ENCODE measurements at places on chromosomes 13 and 19. TPM values are rescaled to one million over a fixed set of nuclear protein-coding genes. Genes with fewer than 3 reads are reported as not detected.

DNA sequence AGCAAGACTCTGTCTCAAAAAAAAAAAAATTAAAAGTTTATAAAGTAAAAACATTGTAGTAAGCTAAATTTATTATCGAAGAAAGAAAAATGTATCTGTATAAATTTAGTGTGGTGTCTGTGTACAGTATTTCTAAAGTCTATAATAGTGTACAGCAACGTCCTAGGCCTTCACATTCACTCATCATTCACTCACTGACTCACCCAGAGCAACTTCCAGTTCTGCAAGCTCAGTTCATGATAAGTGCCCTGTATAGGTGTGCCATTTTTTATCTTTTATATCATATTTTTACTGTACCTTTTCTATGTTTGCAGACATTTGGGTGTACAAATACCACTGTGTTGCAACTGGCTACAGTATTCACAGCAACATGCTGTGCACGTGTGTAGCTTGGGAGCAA is 118.1 kb downstream of the TNFRSF19 start:
- H3K36me3 ChIP-seq, result peaks cover 24% of the 10 kb centered on the region
- no peak overlapping the region for H3K4me3 ChIP-seq

- H3K4me3 ChIP-seq, result peak within 1 kb of the TSS; percentile 70
- no peaks in the 10 kb centered on the region for H3K36me3 ChIP-seq
Observed at GRCh38 chr19:19211499-19212420, at the start of gene NCAN. TSS of gene NCAN (plus strand) at chr19:19211958. CDS start at chr19:19216954, 4,996 bp downstream.

DNA sequence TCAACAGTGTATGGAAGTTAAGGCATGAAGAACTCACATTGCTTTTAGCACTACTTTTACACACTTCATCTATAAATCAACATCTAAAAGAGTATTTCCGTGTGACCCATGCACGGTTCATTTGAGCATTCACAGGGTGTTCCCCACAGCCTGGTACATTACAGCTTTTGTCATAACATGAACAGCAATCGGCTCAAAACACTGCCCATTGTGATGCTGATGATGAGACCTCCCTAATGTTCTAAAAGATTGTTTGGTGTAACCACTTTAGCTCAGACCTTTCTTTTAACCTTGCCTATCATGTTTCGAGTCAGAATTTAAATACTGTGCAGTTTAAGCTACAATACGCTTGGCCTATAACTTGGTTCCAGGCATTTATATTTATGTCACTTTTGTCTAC is 4.1 kb upstream of the KLF5 start:
- no peak overlapping the region for H3K27ac ChIP-seq
- peaks cover 29% of the 10 kb centered on the region for H3K4me1 ChIP-seq
- no peak for DNase-seq
- H3K4me3 ChIP-seq, result no peak overlapping the region
- H3K36me3 ChIP-seq, result no peaks in the 10 kb centered on the region

- peaks cover 17% of the 10 kb centered on the region for H3K4me1 ChIP-seq
- DNase-seq, result no peak
- no peaks in the 10 kb centered on the region for H3K27me3 ChIP-seq
- H3K27ac ChIP-seq, result peak overlapping the region; percentile 36
Observed at GRCh38 chr19:6374711-6375410, 872 bp downstream of the PSPN start.

- H3K36me3 ChIP-seq, result no peaks in the 10 kb centered on the region
- H3K4me1 ChIP-seq, result peaks cover 5% of the 10 kb centered on the region
- no peak overlapping the region for H3K27ac ChIP-seq
- DNase-seq, result no peak
- no peaks in the 10 kb centered on the region for H3K27me3 ChIP-seq
Observed at GRCh38 chr19:34148658-34149185, 23.6 kb upstream of the LSM14A start.

- peaks cover 3% of the 10 kb centered on the region for H3K36me3 ChIP-seq
- peaks cover 9% of the 10 kb centered on the region for H3K4me1 ChIP-seq
- DNase-seq, result no peak
- H3K27me3 ChIP-seq, result no peaks in the 10 kb centered on the region
- no peak overlapping the region for H3K4me3 ChIP-seq
Observed at GRCh38 chr13:50089633-50090032, 74.4 kb downstream of the KCNRG start.

PRODH2 gene
- total RNA-seq, result not detected

UTP14C gene
- 18.5 TPM for total RNA-seq

GFY gene
- 1.4 TPM for total RNA-seq
